ENCODE measurements at places on chromosomes 6 and 20.

GRCh38 chr6:56914798-56915658, 39.9 kb upstream of the BEND6 start:
- peak; percentile 79 for DNase-seq

- DNase-seq, result no peak
Measured at GRCh38 chr6:89024456-89024855, 56.1 kb upstream of the PNRC1 start.

DNA sequence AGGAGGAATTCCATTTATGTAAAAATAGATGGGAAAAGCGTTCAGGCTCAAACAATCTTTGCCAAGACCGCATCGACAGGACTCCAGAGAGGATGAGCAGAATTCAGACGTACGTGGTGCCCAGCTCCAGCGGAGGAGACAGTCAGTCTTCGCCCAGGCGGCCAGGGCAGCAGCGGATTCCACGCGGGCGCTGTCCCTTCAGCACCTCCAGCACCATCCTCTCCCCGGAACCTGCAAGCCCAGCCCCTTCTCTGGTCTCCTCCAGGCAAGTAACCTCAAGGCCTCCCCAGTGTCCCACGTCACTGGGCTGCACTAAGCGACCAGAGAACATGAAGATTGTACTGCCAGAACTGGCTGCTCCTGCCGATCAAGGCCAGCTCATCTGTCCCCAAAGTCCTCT, 2.8 kb upstream of the KCNQ2 start:
- DNase-seq, result no peak

GRCh38 chr6:88869263-88870020, 94.0 kb downstream of the RNGTT start:
- DNase-seq, result no peak

GRCh38 chr20:51354191-51354768, 188.2 kb downstream of the NFATC2 start:
- no peak for DNase-seq

GRCh38 chr6:95690328-95690727, 113.0 kb downstream of the MANEA start:
- no peak for DNase-seq

DNA sequence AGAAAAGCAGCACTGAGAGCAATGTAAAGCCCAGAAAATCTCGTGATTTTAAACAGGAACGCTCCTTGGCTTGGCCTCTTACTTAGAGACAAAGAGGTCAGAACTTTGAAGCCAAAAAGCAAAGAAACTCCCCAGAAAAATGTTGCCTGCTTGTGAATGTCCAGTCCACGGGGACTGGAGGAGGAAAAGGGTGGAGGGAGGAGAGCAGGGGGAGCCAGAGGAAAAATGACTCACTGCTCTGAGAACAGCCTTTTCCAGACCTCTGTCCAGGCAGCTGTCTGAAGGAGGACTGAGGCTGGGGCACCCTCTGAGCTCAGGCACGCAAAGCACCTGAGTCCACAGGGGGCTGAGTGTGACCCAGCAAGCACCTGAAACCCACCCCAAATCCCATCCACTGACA, 64.7 kb downstream of the TRAM2 start:
- no peak for DNase-seq

DNA sequence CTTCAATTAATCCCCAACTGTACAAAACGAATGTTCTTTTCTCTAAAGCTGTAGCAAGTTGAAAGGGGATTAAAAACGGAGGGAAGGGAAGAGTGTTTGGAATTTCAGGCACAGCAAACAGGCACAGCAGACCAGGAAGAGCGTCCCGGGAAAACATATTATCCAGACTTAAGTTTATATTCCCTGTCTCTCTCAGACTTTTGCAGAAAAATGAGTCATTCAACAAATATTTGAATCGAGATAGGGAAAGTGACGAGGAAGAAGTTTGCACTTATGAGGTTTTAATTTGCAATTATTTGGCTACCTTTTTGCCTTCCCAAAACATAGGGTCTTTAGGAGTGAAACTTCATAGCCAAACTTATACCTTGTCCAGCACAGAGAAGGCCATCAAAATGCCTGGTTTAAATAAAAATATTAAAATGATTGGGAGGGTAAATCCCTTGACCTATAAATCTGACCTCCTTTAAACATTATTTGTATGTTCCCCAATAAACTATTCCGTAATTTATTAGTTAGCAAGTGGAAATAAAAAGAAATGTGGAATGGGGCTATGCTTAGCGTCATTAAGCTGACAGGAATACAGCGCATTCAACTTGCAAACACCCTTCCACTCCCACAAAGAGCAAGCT, 16.0 kb downstream of the HFE start:
- no peak for DNase-seq

GRCh38 chr6:146919017-146919416, 285.2 kb upstream of the STXBP5 start:
- DNase-seq, result no peak

- DNase-seq, result no peak
Measured at GRCh38 chr6:136774228-136775041, 17.8 kb downstream of the MAP3K5 start.

- DNase-seq, result no peak
Measured at GRCh38 chr20:64056889-64057627, 5.9 kb upstream of the TCEA2 start.

- DNase-seq, result no peak
Measured at GRCh38 chr6:6491761-6492160, 96.8 kb upstream of the LY86 start.

GRCh38 chr20:5000263-5001173, 792 bp downstream of the SLC23A2 start:
- DNase-seq, result no peak

DNA sequence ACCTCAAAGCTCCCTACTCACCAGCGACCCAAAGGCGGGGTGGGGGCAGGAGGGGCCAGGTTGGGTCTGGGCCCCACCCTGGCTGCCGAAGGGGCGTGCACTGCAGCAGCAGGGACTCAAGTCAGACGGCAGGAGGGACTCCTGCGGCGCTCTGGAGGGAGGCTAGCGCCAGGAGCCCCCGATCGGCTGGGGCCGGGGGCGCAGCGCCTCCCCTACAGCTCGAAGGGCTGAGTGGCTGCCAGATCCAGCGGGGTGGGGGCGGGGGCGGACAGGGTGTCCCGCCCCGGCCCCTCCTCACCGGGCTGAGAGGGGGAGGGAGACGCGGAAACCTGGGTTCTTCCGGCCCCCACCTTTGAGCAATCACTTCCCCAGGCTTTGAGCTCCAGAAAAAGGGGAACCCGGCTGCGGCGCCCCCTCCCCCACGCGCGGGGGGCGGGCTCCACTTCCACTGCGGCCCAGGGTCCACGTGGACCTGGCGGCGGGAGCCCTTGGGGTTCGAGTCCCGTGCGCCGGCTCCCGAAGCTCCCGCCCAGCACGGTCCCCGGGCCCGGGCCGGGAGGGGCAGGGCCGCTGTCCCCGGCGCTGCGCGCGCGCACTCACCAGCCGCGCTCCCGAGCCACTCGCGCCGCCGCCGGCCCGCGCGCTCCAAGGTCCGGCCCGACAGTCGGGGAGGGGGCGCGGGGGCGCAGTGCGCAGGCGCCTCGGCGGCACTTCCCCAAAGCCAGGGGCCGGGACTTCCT, at the start of gene RGS19:
RGS19 (minus strand) TSS at position 246 of the 740 bp plus-strand sequence. CDS start 2,632 bp downstream, outside the sequence.
- peak; percentile 22 for DNase-seq

- no peak for DNase-seq
Measured at GRCh38 chr6:57087916-57088315, 2.1 kb upstream of the ZNF451 start.

DNA sequence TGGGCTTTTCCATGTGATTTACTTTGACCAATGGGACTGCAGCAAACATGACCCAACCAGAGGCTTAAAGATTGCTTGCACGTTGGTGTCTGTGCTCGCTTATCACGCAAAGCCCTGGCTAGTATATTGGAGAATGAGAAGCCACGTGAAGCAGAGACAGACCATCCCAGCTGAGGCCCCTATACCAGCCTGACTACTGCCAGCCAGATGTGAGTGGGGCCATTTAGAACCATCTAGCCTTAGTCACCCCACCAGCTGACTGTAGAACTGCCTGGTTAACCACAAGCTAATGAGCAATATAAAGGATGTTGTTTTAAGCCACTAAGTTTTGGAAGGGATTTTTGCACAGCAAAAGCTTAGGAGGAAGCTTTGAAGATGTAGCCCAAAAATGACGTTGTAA, 74.5 kb downstream of the MACROD2 start:
- DNase-seq, result no peak

- DNase-seq, result no peak
Measured at GRCh38 chr6:7169296-7169721, 61.5 kb downstream of the RREB1 start.

- DNase-seq, result no peak
Measured at GRCh38 chr20:41248368-41249024, 69.0 kb downstream of the ZHX3 start.

DNA sequence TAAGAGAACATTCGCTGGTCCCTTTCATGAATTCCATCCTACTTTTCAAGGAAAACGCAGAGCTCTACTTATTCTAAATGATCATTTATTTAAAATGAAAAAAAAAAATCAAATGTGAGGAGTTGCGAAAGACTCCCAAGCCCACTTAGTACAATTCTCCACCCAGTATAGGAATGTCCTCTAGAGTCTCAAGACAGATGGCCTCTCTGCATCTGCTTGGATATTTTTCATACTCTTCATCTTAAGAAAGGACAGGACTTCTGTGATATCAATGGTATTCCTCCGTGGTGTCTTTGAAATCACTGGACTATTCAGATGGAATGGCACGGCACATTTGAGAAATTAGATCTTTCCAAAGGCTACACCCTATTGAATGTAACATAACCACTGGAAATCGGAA, 107.1 kb downstream of the PTPRK start:
- DNase-seq, result no peak

DNA sequence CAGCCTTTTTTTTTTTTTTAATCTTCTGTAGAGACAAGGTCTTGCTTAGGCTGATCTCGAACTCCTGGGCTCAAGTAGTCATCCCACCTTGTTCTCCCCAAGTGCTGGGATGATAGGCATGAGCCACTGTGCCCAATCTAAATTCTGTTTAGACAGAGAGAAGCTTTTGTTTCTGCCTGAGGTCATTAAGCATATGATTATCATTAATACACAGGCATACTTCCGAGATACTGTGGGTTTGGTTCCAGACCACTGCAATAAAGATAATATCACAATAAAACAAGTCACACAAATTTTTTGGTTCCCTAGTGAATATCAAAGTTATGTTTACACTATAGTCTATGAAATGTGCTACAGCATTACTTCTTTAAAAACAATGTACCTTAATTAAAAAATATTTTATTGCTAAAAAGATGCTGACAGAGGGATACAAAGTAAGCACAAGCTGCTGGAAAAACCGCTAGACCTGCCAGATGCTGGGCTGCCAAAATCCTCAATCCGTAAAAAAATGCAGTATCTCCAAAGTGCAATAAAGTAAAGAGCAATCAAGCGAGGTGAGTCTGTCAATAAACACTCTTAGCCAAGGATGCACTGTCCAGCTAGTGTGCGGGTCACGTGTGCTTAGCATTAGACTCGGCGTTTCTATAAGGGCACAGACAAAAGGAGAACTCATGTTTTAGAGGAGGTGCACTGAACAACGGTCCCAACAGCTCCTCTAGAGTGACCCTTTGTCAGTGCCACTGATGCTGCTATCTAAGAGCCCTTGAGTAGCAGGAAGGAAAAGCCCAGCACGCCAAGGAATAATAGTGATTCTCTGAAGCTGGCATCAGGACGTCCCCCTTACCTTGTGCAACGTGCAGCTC, 16.1 kb downstream of the TXNDC5 start:
- DNase-seq, result no peak

GRCh38 chr6:116396441-116396840, 25.7 kb downstream of the DSE start:
- DNase-seq, result no peak

- DNase-seq, result peak; percentile 34
Measured at GRCh38 chr6:118565311-118565960, 17.3 kb downstream of the PLN start.

GRCh38 chr6:34248198-34248726, 544 bp downstream of the SMIM29 start:
- no peak for DNase-seq

DNA sequence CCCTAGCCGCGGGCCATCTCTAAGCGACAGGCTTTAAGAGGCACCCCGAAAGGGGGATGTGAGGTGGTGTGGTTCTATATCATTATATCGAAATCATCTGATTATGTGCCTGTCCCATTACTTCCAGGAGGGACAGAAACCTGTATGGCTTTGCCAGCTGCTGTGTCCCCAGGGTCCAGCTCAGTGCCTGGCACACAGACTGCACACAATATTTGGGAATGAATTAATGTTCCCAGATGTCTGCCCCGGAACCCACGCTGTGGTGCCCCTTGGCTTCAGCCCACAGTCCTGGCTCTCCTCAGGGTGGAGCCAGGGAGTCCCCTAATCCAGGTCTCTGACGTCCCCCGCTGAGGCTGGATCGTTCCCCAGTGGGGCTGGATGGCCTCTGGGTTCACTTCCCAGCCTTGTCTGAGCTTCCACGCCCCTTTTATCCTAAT, 8.9 kb upstream of the AHCY start:
- no peak for DNase-seq

- no peak for DNase-seq
Measured at GRCh38 chr6:3291987-3292386, 33.2 kb downstream of the PSMG4 start.

- no peak for DNase-seq
Measured at GRCh38 chr6:155646443-155646842, 190.8 kb upstream of the NOX3 start.

- DNase-seq, result no peak
Measured at GRCh38 chr6:151592449-151593159, 98.8 kb downstream of the CCDC170 start.

GRCh38 chr6:107075951-107076381, 39.3 kb downstream of the BEND3 start:
- DNase-seq, result peak; percentile 8

DNA sequence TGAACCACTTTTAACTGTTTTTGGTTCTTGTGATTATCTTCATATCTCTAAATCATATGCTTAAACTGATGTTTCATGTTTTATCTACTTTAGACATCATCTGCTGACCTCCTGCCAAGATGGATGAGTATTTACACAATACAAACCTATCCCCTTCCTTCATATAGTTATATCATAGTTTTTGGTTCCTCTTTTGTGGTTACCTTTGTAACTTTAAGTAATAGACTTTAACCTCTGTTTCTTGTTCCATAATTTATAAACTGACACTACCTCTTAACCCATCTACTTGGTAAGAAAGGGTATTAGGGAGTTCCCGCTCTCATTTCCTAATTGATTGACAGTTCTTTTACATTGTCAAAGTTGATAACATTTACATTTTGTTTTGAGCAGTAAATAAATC, 11.9 kb downstream of the PCMT1 start:
- no peak for DNase-seq

- no peak for DNase-seq
Measured at GRCh38 chr6:21067521-21067920, 526.0 kb upstream of the SOX4 start.

Data from NCI-H1694 treated with DMSO at 0.1 percent for 48 hours (cell line).